ENCODE measurements at places on chromosomes 13 and 19.

DNA sequence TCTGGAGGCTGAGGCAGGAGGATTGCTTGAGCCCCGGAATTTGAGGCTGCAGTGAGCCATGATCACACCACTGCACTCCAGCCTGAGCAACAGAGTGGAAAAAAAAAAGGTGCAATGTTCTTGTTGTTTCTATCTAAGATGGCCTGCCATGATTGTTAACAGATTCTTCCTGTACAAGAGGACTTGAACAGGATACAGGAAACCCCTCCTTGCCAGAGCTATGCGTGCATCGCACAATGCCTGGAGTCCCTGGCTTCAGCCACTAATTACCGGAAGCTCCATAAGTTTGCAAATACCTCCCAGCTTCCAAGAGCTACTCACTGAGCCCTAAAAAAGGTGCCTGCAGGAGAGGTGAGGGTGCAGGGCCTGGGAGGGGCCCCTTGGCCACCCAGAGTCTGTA, 13.1 kb upstream of the HIF3A start:
- no peak for DNase-seq

- DNase-seq = no peak
Observed at GRCh38 chr13:105638426-105638825, 897.0 kb downstream of the EFNB2 start.

GRCh38 chr13:82934000-82934399, 948.3 kb downstream of the SLITRK1 start:
- no peak for DNase-seq

- no peak for DNase-seq
Observed at GRCh38 chr13:82803341-82803740, 1078.9 kb downstream of the SLITRK1 start.

GRCh38 chr13:20988033-20988908, 73.1 kb downstream of the LATS2 start:
- DNase-seq = no peak

GRCh38 chr13:97120346-97120745, 101.8 kb upstream of the MBNL2 start:
- no peak for DNase-seq

DNA sequence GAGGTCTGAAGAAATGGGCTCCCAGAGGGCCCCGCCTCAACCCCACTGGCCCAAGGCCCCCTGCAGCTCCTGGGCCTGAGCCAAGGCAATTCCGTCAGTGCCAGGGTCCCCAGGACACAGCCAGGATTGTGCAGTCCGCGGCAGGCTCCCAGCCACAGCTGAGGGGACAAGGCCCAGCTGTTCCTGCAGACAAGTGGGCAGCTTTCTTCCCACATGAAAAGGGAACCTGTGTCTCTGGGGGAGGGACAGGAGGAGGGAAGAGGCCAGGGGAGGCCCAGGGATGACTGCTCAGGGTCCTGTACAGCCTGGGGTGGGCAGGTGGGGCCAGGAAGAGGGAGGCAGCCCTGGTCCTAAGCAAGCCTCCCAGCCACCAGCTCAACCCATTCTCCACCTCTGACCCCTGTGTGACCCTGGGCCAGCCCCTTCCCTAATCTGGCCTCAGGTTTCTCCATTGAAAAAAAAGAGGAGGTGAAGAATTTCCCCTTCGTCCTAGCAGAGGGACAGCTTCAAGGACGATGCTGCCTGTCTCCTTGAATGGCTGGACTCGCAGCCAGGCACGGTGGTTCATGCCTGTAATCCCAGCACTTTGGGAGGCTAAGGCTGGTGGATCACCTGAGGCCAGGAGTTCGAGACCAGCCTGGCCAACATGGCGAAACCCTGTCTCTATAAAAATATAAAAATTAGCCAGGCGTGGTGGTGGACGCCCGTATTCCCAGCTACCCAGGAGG, 20.5 kb upstream of the VSTM2B start:
- DNase-seq = no peak

- no peak for DNase-seq
Observed at GRCh38 chr13:98221234-98221633, 44.2 kb upstream of the RNF113B start.

- DNase-seq = no peak
Observed at GRCh38 chr19:29890392-29890791, 51.6 kb upstream of the URI1 start.

DNA sequence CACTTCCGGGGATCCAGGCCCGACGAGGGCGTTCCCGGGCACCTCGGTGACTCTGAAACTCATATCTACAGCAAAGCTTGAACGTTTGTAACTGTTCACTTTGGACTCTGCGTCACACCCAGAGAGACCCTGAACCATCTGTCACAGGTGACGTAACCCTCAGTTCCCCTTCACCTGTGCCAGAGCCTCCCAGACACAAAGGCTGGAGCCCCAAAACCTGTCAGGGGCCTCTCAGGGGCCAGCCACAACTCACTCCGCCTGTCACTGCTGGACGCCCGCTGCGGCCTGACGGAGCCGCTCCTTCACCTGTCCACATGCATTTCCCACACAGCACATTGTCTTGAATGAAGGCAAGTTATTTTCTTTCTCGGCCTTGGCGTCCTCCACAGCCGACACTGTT, 8.0 kb downstream of the RASA3 start:
- DNase-seq = no peak

DNA sequence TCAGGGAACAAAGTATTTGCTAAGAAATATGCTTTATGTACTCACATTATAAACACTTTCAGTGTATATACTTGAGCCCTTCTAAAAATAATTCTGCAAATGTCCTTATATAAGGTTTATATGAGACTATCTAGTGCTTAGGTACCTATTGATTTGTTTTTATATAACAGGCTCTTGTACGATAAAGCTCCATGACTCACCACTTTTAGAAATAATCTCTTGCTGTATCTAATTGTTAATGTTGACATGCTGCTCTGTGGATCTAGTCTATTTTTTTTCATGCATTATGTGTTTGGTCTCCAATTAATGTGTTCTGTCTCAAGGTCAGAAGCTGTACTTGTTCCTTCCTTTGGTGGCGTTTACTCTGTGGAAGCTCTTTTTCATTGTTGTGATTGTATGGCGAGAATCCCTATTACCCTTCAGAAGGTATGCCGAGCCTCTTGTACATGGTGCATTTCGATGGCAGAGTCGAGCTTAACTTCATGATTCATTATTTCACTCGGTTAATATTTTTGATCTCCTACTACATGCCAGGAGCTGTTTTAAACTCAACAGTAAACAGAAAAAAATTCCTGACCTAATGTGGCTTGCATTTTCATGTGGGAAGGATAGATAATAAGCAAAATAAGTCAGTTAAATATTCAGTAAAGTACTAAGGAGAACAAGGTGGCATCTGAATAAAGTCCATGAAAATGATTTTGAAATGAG, 361.6 kb downstream of the COG6 start:
- DNase-seq = no peak

- no peak for DNase-seq
Observed at GRCh38 chr19:4059453-4059871, 7.2 kb downstream of the ZBTB7A start.

DNA sequence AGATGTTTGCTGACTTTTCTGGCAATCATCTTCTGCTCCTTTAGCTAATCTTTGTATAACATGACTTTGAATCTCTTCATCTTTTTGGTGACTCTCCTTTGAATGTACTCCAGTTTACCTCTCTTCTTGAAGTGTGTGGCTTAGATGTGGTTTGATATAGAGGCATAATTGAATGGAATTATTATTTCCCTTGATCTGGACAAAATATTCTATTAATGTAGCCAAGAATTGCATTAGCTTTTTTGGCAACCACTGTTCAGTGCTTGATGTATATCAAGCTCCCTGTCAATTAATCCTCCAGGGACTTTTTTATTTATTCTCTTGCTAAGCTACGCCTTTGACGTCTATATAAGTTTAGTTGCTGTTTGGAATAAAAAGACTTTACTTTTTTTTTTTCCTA, 490.8 kb downstream of the PCDH20 start:
- no peak for DNase-seq

- no peak for DNase-seq
Observed at GRCh38 chr13:35984287-35984686, 146.9 kb downstream of the DCLK1 start.

GRCh38 chr13:78046331-78046730, 127.7 kb upstream of the EDNRB start:
- no peak for DNase-seq

- DNase-seq = no peak
Observed at GRCh38 chr19:52599241-52599640, 29.2 kb downstream of the ZNF701 start.

DNA sequence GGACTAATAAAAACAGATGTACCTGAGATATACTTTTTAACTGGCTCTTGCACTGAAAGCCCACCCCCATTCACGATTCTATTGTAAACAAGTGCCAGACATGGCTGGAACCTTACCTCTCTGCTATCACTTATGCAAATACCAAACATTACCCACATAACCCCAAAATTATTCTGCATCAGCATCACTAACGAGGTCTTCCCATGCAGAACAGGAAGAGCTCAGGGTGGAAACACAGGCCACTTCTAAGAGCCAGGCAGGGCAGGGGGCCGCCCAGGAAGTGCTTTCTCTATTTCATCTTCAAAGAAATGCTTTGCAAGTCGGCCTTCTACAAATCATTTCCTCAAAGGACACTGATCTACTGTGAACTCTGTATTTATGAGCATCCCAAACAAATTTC, 7.3 kb downstream of the IRS2 start:
- DNase-seq = peak; percentile 53

- DNase-seq = no peak
Observed at GRCh38 chr13:113058988-113059850, 46.4 kb upstream of the F7 start.

- DNase-seq = no peak
Observed at GRCh38 chr13:31982124-31982523, 49.5 kb upstream of the FRY start.

GRCh38 chr13:45870232-45870631, 18.7 kb upstream of the SIAH3 start:
- DNase-seq = no peak

DNA sequence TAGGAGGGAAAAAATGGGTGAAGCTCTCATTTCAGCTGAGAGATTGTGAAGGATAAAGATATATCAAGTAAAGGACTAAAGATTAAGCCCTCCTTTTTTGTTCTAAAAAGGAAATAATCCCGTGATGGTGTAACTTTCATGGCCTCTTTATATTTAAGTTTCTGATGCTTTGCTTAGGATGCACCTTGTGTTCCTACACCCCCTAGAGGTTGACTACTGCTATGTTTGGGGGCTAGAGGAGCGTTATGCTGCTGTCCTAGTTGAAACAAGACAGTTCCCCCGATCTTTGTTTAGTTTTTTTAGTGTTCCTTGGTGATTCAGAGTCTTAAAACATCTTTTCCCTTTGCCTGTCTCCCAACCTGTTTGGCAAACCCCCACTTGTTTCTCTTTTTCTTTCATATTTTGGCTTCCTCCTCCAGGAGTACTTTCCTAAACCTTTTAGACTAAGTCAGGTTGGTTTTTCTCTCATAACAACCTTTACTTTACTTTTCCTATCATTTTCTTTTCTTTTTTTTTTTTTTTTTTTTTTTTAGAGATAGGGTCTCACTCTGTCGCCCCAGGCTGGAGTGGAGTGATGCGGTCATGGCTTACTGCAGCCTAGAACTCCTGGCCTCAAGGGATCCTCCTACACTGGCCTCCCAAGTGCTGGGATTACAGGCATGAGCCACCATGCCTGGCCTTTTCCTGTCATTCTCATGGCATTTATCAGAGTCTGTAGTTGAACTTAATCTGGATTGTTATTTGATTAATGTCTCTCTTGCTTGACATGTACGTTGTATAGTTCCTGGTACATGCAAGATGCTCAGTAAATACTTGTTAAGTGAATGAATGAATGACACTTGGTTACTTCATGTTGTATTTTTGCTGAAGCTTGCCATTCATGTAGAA, 2.8 kb downstream of the UBA2 start:
- DNase-seq = peak; percentile 26

GRCh38 chr13:103196356-103196755, 130.1 kb upstream of the SLC10A2 start:
- DNase-seq = no peak

DNA sequence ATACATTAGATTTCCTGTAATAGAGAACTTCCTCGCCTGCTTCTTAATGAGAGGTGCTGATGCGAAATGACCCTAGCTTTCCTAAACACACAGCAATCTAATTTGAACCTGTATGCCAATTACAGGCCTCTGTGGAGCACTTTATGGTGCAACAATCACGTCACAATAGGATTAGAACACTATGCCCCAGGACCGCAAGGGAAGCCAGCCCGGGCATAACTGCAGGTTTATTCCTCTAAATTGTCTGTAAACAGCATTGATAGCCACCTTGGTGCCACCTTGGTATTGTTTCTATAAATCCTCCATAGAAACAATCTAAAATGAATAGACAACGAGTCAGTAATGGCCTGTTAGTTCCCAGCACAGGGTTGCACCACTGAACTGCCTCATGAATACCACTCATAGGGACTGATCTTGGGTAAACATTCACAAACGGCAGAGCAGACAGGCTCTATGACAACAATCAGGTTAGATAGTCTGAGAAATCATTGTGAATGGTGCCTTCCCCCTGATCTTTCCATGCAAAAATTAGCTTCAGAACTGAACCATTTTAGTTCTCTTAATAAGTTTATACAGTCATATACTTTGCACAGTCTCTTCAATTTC, 182.5 kb upstream of the OBI1 start:
- no peak for DNase-seq

DNA sequence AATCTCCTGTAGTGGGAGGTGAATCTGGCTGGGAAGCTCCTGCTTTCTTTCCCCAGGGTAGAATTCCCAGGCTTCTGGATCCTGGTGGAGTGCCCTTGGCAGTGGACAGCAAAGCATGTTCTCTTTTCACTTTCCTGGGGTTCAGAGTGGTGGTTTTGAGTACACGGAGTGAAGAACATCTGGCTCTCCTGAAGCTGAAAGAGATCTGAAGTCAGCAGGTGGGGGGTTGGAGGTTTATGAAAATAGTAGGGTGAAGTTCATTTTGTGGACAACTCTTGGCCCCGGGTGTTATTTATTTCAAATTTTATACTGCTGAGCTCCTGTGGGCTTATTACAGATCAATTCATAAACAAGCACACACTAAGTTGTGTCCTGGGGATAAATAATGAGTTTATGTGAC, 497.3 kb downstream of the KLF5 start:
- no peak for DNase-seq

DNA sequence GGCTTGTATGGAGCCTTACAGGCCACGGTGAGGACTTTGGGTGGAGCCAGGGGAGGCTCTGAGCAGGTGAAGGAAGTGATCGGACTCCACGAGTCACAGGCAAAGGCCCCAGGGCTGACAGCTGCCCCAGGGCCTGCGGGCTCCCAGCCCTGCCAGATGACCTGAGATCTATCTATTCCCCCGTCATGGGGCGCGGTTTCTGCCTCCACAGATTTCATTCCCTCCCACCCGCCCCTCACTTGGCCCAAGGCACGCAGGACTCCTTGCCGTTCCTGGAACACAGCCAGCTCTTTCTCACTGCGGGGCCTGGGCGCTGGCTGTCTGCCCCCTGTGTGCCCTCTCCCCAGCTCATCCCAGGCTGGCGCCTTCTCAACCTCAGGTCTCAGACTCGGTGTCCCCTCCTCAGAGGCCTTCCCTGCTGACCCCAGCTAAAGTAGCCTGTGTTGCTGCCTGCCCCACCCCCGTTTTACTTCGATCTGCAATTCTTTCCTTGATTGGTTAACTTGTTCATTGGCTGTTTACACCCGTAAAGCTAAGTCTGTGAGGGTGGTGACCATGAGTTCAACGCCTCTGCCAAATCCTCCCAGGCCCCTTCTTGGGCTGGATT, 13.9 kb upstream of the PAK4 start:
- DNase-seq = no peak

GRCh38 chr13:29109987-29110386, 289.8 kb downstream of the MTUS2 start:
- DNase-seq = no peak

GRCh38 chr13:21849323-21849722, 178.4 kb downstream of the FGF9 start:
- DNase-seq = peak; percentile 4

Data from effector CD4-positive, alpha-beta T cell (primary cell).